ENCODE measurements at places on chromosomes 13 and 19.

- DNase-seq: no peak
Measured at GRCh38 chr13:97946951-97947588, 6.4 kb upstream of the IPO5 start.

DNA sequence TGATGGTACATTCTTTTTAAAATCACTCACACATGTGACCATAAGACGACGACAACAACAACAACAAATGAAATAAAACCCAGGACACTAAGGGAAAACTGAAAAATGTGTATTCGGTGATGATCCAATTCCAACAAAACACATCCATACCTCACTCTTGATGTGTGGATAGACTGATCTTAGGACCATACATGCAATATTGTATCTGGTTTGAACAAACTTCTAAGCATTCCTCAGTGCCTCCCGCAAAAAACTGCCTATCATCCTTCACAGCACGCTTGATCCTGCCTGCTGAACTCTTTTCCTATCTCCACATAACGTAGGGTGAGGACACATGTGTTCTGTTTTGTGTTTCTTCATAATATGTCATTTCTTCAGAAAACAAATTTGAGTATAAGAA, 415.2 kb downstream of the KCTD12 start:
- no peak for DNase-seq

DNA sequence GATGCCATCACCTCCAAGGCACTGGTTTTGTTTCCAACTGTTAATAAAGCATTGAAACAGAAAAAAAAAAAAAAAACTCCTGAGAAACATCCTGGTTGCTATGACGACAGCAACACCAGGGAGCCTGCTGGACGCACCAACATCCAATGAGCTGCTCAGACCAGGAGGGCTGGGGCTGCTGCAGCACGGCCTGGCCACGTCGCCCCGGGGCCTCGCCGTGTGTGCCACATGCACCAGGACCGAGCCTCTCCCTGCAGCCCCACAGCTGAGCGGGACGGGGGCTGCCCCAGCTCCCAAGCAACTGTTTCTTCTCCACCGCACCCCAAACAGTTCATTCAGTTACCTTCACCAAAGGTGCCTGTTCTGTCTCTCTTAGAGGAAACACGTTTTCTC, 54.5 kb downstream of the RASA3 start:
- no peak for DNase-seq

DNA sequence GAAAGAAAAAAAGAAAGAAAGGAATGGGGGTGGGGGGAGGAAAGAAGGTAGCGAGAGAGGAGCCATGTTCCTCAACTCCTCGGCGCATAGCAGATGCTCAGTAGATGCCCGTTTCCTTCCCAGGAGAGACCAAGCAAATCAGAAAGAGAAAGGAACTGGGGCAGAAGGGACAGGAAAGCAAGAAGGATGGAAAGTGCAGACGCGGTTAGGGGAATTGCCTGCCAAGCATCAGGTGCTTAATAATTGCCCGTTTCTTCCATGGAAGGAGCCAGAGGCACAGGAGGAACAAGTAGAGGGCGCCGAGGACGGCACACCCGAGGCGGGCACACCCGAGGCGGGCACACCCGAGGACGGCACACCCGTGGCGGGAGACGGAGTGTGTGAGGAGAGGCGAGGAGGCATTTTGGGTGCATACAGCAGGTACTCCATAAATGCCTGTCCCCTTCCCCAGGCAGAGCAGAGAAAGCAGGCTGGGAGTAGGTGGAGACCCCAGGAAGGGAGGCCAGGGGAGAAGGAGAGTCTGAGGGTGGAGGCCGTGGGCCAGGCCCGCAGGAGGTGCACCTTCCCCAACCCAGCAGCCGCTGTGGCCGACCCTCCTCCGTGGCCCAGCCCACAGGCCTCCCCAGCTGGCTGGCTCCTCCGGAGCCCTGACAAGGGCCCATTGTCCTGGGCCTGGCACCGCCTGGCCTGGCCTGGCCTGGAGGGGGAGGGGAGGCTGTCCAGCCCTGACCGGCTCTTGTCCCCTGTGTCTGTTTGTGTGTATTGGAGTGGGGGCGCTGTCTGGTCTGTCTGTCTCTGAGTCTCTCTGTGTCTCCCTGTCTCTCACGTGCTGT, 14.6 kb downstream of the JOSD2 start:
- DNase-seq: no peak

DNA sequence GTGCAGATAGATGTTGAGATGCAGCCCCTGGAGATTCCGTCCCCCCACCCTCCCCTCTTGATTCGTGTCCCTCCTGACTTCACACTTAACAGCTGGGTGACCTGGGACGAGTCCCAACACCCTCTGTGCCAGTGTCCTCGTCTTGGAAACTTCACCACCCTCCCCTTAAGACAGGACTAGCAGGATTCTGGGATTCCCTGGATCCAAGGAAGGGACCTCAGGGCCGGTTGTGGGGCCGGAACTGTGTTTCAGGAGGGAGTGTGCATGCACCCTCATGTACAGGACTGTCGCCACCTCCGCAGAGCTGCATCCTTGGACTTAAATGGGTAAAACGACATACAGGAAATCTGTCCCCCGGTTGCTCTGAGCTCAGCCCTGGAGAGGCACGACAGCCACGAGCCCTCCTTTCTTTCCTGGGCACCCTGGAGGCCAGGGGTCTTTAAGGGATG, 990 bp downstream of the MYO9B start:
- no peak for DNase-seq

- no peak for DNase-seq
Measured at GRCh38 chr19:56718231-56718630, 46.7 kb upstream of the ZNF835 start.

DNA sequence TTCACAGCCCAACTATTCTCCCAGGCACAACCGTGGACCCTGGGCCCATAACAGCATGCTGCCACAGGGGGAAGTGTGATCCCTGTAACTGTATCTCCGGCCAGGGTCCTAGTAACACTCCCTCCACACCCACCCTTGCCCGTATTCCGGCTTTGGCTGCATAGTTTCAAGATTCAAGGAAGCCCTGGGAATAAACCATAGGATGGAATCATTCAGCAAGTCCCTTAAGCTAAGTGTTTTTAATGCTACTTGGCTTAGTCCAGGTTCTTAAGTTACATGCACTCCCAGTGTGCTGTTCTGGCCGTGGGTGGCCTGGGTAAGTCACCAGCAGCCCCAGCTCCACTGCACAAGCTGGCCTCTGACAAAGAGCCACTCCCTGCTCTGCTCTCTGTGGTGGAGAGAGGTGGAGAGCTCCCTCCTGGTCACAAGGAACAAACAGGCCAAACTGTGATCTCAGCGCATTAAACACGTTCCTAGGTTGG, 532.4 kb upstream of the SGCG start:
- peak; percentile 30 for DNase-seq

- no peak for DNase-seq
Measured at GRCh38 chr19:5003781-5004180, 34.9 kb downstream of the KDM4B start.

DNA sequence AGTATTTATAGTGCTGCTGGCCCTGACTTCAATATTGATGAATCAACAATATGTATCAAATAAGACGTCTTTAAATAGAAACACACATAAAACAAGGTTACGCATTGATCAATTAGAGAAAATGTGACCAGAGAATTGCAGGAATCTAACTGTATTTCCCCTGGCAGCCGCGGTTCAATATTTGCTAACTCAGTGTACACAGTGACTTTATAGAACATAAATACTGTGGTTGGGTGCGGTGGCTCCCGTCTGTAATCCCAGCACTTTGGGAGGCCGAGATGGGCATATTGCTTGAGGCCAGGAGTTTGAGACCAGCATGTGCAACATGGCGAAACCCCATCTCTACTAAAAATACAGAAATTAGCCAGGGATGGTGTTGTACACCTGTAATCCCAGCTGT, 22.8 kb upstream of the UPF3A start:
- no peak for DNase-seq

GRCh38 chr19:1913781-1914577, 8.8 kb downstream of the ADAT3 start:
- DNase-seq: no peak

DNA sequence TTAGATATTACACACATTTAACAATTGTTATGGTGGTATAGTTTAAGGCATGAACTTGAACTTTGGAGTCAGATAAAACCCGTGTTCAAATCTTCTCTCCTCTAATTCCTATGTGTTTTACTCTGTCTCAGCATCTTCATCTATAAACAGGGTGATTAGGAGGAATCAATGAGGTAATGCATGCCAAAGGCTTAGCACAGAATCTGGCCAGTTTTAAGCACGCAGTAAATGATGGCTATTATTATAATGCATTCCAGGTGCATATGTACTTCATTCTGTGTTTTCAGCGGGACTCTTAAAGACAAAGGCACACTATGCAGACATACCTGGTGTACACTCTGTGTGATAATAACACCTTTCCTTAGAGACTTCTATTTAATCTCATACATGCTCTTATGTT, 88.0 kb upstream of the FRY start:
- no peak for DNase-seq

DNA sequence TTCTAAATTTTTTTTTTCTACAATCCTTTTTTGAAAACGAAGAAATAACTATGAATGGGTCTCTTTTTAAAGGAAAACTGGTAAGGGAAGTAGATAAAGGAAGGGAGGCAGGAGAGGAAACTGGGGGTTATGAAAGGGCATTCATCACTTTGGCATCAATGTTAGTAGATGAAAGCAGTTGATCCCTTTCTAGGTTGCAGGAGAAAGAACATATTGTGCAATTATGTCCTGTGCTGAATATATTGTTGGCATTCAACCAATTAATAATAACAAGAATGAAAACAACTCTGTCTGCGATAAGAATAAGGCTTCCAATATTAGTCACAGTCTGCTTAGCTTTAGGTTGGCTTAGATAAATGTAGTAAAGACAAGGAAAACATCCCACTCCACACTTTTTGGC, 796.8 kb upstream of the KLHL1 start:
- DNase-seq: no peak

DNA sequence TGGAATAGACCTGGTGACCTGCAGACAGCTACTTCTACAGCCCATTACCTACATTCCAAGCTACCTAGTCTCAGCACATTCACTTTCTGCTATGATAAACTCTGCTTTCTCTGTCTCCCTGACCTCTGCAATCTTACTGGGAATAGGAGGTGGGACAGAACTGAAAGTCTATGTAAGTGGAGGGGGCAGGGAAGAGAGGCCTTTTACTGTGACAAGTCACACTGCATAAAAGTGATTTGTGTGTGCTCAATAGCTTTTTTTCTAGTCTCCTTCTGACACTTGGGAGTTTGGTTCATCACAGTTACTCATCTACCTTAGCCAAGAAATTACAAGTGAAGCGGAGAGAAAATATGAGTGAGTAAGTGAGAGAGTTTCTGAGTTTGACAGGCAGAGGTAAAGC, 322.4 kb downstream of the OLFM4 start:
- no peak for DNase-seq

DNA sequence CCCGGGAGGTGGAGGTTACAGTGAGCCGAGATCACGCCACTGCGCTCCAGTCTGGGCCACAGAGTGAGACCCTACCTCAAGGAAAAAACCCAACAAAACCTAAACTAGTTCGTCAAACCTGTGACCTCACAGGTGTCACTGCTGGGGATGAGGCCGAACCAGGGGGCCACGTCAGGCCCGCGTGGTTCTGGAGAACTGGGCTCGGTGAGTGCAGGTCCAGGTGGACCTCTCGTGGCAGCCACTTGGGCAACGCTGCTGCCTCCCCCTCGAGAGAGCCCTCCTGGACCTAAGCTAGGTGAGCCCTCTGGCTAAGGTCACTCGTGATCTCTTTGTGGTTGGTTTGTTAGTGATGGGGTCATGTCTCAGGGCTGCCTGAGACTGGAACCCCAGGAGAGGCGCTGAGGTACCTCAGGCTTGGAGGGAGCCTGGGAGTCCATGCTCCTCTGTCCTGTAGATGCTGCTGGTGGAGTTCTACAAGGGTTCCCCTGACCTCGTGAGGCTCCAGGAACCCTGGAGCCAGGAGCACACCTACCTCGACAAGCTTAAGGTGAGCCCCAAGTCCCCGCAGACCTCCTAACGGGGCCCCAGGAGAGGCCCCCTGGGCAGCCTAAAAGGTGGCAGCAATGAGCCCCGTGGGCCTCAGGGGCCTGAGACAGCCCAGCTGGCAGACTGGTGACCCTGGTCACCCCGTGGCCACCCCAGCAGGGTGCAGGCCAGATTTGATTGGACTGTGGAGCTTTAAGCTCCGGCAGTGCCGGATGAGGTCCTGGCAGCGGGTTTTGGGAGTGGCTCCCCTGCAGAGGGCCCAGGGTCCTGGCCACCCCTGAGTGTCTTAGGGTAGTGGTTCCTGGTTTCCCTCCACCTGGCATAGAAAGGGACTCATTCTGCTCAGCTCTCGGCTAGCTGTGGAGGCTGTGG, 15.6 kb downstream of the MPND start:
- no peak for DNase-seq

Data from right renal cortex interstitium (tissue), 3 donors.